ENCODE measurements at places on chromosomes 4 and X. TPM values are rescaled to one million over a fixed set of nuclear protein-coding genes. Genes with fewer than 3 reads are reported as not detected.
A peak's percentile ranks its signal among the peaks of the same experiment; 100 is the strongest.

DNA sequence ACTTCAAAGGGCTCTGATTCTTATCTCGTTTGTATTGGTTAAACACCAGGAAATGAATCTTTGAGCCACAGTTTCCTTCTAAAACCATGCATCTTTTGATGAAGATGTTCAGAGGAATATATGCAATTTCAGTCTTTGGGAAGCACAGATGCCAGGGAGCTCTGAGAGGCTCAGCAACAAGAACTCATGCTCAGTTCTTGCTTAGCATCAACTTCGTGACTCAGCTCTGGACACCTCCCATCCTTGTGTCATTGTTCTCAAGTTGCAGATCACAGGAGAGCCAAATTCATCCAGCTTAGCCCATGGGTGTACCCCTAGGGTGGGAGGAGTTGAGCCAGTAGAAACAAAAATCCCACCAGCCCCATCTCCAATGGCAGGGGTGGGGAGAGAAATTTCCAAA, 219.6 kb upstream of the MAOA start:
- H3K4me3 ChIP-seq = no peak overlapping the region
- H3K36me3 ChIP-seq = no peaks in the 10 kb centered on the region
- H3K27me3 ChIP-seq = peaks cover 10% of the 10 kb centered on the region
- H3K4me1 ChIP-seq = no peaks in the 10 kb centered on the region
- H3K27ac ChIP-seq = no peak overlapping the region

- DNase-seq = peak; percentile 31
- peaks cover 32% of the 10 kb centered on the region for H3K36me3 ChIP-seq
- peak overlapping the region; percentile 39 for H3K27ac ChIP-seq
- peaks cover 20% of the 10 kb centered on the region for H3K4me1 ChIP-seq
Observed at GRCh38 chr4:150828159-150828558, 186.9 kb downstream of the LRBA start.

- DNase-seq = no peak
- peaks cover 11% of the 10 kb centered on the region for H3K4me1 ChIP-seq
- no peak overlapping the region for H3K27ac ChIP-seq
- no peaks in the 10 kb centered on the region for H3K36me3 ChIP-seq
- H3K4me3 ChIP-seq = no peak overlapping the region
Observed at GRCh38 chr4:14267373-14268060, 640.0 kb upstream of the BOD1L1 start.

DNA sequence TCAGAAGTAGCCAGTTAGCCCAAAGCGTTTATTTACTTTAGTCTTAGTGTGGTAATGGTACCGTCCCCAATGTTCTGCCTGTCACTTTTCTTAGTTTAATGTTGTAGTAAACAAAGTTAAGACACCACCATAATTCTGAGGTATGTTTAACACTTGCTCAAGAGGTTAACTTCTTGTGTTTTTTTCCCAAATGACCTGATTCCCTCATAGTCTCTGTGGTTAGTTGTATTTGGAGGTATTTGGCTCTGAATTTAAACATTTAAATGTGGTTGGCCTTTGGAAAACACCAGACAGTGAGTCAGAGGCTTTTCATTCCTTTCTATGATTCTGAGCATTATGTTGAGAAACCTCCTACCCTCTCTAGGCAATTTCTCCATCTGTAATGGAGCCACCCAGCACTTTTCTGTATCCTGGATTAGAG, 47.9 kb downstream of the CXCL1 start:
- H3K27me3 ChIP-seq = peaks cover 7% of the 10 kb centered on the region
- H3K27ac ChIP-seq = no peak overlapping the region
- no peaks in the 10 kb centered on the region for H3K36me3 ChIP-seq

- H3K27ac ChIP-seq = no peak overlapping the region
- peaks cover 9% of the 10 kb centered on the region for H3K27me3 ChIP-seq
- peaks cover 9% of the 10 kb centered on the region for H3K36me3 ChIP-seq
Observed at GRCh38 chrX:68794461-68794860, 34.4 kb upstream of the EFNB1 start.

DNA sequence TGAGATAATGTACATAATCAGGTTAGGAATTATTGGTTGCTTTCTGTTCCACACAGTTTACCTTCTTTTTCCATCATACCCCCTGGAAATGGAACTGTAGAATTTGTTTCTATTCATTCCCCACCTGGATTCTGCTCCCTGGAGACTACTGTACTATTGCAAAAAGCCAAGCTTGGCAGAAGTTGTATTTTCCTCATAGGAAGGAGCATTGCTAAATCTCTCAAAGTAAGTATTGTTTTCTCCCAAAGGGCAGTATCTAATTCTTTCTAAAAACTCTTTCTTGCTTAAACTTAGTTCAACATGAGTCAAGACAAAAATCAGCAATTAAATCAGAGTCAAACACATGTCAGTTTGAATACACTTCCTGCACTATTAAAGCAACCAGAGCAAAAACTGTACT, 136.2 kb downstream of the CDS1 start:
- DNase-seq = no peak
- H3K27me3 ChIP-seq = no peaks in the 10 kb centered on the region
- no peak overlapping the region for H3K27ac ChIP-seq
- no peaks in the 10 kb centered on the region for H3K36me3 ChIP-seq
- no peaks in the 10 kb centered on the region for H3K4me1 ChIP-seq
- H3K4me3 ChIP-seq = no peak overlapping the region

DNA sequence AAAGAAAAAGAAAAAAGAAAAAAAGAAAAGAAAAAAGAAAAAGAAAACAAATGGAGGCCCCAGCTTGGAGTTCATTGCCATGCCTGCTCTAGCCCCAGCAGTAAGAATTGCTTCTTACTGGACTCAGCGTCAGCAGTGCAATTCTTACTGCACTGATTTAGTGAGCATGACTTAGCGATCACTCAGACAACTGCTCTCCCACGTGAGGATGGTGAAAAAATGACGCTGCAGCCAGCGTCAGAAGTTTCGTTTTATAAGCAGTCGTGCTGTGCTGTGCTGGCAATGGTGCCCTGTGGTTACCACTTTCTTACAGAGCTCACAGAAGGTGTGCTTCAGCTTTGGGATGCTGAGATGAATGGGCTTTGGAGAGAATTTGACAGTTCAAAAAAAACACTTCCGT, 68.3 kb upstream of the DDX3X start:
- no peak overlapping the region for H3K4me3 ChIP-seq
- H3K27me3 ChIP-seq = peaks cover 2% of the 10 kb centered on the region
- no peak overlapping the region for H3K27ac ChIP-seq
- H3K4me1 ChIP-seq = peaks cover 15% of the 10 kb centered on the region
- no peaks in the 10 kb centered on the region for H3K36me3 ChIP-seq
- peak; percentile 39 for DNase-seq

- no peaks in the 10 kb centered on the region for H3K4me1 ChIP-seq
- no peaks in the 10 kb centered on the region for H3K36me3 ChIP-seq
- H3K4me3 ChIP-seq = no peak overlapping the region
Observed at GRCh38 chr4:28225050-28225449, 1364.4 kb downstream of the STIM2 start.

- H3K27me3 ChIP-seq = peaks cover 5% of the 10 kb centered on the region
- H3K4me1 ChIP-seq = peaks cover 6% of the 10 kb centered on the region
- no peak overlapping the region for H3K27ac ChIP-seq
- no peak overlapping the region for H3K4me3 ChIP-seq
- no peak for DNase-seq
- H3K36me3 ChIP-seq = no peaks in the 10 kb centered on the region
Observed at GRCh38 chr4:57116245-57116644, 6.1 kb upstream of the IGFBP7 start.

DNA sequence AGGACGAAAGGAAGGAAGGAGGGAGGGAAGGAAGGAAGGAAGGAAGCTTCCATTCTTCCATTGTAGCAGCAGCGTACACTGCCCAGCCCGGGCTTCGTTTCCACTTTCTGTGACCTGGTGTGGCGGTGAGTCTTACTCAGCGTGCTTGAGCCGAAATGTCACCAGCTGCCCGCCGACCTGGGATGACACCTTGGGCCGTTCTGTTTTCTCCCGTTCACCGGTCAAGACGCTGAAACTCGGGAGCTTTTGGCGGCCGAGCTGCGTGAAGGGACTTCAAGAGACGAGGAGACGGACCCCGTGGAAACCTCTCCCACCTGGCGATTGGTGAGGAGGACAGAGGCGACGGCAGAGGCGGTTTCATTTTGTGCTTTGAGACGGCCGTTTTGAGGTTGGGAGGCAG, 47.1 kb upstream of the PPP2R3B start:
- no peak overlapping the region for H3K27ac ChIP-seq
- H3K36me3 ChIP-seq = peaks cover 5% of the 10 kb centered on the region
- H3K4me1 ChIP-seq = peaks cover 17% of the 10 kb centered on the region
- peaks cover 16% of the 10 kb centered on the region for H3K27me3 ChIP-seq

GRCh38 chr4:30821275-30821674, 101.1 kb downstream of the PCDH7 start:
- no peak for DNase-seq
- H3K27ac ChIP-seq = no peak overlapping the region
- no peaks in the 10 kb centered on the region for H3K27me3 ChIP-seq
- H3K4me1 ChIP-seq = no peaks in the 10 kb centered on the region
- no peak overlapping the region for H3K4me3 ChIP-seq
- H3K36me3 ChIP-seq = no peaks in the 10 kb centered on the region

GRCh38 chr4:71217688-71218087, 121.1 kb upstream of the SLC4A4 start:
- no peaks in the 10 kb centered on the region for H3K4me1 ChIP-seq
- no peak overlapping the region for H3K27ac ChIP-seq
- H3K36me3 ChIP-seq = no peaks in the 10 kb centered on the region
- peaks cover 8% of the 10 kb centered on the region for H3K27me3 ChIP-seq
- H3K4me3 ChIP-seq = no peak overlapping the region
- DNase-seq = no peak

DNA sequence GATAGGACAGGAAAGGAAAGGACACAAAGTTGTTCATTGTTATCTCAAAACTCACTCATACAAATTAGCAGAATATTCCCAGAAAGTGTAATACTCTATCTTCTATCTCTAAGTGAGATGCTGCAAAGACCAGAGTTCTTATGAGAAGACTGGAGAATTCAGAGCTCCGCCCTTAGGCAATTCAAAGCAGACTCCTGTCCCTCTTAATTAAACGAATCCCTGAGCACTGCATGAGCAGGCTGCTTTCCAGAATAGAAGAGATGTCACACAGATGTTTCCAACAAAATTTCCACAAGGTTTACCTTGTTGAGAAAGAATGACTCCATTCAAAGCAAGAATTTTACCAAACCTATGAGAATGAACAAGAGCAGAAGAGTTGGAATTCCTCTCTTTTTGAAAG, 630.8 kb upstream of the INTU start:
- H3K27me3 ChIP-seq = no peaks in the 10 kb centered on the region
- no peaks in the 10 kb centered on the region for H3K4me1 ChIP-seq
- no peak for DNase-seq
- no peaks in the 10 kb centered on the region for H3K36me3 ChIP-seq
- H3K27ac ChIP-seq = no peak overlapping the region

- no peaks in the 10 kb centered on the region for H3K4me1 ChIP-seq
- H3K4me3 ChIP-seq = no peak overlapping the region
- H3K27ac ChIP-seq = no peak overlapping the region
- H3K36me3 ChIP-seq = no peaks in the 10 kb centered on the region
- no peaks in the 10 kb centered on the region for H3K27me3 ChIP-seq
Observed at GRCh38 chr4:138510053-138510452, 267.9 kb upstream of the SLC7A11 start.

DNA sequence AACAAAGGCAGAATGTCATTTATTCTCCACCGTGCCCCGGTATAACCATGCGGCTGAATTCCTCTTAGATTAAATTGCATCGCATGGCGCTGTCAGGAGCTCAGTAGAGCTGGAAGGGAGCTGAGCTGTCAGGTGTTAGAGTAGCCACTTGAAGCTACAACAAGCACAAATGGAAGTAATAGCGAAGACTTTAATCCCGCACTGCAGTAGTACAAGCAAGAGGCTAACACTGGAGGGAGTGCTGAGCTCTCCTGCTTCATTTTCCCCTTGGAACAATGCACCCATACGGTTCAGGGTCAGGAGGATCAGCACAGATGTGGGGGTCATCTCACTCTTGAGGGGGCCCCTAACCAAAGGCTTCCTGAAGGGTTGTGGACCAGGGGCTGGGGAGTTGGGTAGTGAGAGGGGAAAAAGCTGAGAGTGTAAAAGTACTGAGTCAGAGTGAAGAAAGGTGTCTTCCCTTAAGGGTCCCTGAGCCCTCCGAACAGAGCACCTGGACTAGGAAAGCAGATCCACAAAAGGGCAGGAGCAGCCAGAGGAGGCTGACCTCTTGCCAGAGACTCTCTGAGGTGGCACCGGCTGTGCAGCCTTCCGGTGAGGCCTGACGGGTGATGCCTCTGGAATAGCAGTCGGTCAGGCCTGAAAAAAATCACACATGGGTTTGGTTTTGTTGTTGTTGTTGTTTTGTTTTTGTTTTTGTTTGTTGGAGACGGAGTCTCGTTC, 36.0 kb upstream of the CBR4 start:
- no peak for DNase-seq
- no peak overlapping the region for H3K27ac ChIP-seq
- no peak overlapping the region for H3K4me3 ChIP-seq
- no peaks in the 10 kb centered on the region for H3K27me3 ChIP-seq

DNA sequence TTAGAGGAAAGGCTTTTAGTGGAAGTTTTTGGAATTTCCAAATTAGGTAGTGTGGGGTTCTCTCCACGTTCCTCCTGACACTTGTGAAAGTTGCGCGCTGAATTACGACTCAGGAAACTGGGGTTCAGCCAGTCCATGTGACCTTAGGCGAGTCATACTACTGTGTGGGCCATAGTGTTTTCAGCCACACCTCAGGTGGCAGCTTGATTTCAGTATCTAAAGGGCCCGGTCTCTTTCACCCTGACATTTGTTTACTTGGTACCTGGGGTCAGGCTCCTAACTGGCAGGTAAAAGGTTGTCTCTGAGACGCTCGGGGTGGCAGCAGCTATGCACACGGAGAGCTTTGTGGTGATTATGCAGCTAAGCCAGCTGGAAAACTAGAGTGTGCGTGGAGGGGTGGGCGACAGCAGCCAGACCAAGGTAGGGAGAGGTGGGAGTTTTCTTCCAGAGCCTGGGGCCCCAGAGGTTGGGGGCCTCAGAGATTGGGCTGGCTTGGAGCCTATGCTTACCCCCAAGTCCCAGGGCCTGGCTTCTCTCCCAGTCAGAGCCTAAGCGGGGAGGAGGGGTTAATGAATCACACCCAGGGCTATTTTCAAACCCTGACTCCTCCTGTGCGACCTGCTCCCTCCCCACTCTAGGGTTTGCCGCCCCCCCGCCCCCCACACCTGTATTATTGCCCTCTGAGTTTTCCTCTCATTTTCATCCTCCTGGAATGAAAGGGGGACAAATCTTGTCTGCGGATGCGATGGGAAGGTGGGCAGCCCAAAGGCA, 47.2 kb downstream of the STARD8 start:
- peak overlapping the region; percentile 61 for H3K4me3 ChIP-seq
- no peaks in the 10 kb centered on the region for H3K36me3 ChIP-seq
- no peak for DNase-seq
- peaks cover 35% of the 10 kb centered on the region for H3K27me3 ChIP-seq
- H3K4me1 ChIP-seq = peaks cover 5% of the 10 kb centered on the region

The GPRIN3 gene
- not detected for polyA plus RNA-seq

The AMTN gene
- polyA plus RNA-seq = not detected

The STOX2 gene
- not detected for polyA plus RNA-seq

The CITED1 gene
- not detected for polyA plus RNA-seq

The FGFBP1 gene
- polyA plus RNA-seq = not detected

All from naive B cell (primary cell).